ENCODE measurements at places on chromosomes 6 and 20.

DNA sequence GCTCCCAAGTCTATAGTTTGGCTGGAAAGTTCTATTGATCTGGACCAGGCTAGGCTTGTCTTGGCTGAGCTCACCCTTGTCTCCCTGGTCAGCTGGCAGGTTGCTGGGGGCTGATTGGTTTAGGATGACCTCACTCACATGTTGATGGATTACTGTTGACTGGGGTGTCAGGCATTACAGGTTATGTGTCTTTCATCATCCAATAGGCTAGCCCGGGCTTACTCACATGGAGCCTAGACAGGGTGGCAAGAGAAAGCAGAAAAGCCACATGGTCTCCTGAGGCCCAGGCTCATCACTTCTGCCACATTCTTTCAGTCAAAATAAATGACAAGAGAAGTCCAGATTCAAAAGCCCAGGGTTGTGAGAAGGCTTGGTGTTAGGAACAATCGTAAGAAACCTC lies 103.5 kb downstream of the BFSP1 start:
- no peak for DNase-seq

DNA sequence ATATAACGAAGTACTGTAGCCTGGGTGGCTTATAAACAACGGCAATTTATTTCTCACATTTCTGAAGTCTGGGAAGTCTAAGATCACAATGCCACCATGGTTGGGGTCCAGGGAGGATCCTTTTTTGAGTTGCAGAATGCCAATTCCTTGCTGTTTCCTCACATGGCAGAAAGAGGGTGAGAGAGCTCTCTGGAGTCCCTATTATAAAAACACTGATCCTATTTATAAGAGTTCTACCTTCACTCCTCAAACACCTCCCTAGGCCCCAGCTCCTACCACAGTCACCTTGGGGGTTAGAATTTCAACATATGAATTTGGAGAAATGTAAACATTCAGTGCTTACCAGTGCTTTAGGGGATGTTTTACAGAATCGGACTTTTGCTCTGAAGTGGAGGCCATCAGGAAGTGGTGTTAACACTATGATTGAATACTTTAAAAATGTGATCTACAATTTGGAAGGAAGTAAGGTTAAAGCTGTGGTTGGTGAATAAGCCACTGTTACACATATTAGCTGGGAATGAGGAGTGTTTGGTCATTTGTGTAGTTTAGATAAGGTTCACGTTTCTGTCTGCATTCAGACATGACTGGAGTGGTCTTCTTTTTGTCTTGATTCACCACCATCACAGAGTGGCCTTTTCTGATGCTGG lies 79.9 kb upstream of the SPTLC3 start:
- DNase-seq: peak; percentile 69

- peak; percentile 39 for DNase-seq
Measured at GRCh38 chr20:3716195-3716834, 3.9 kb upstream of the SIGLEC1 start.

- peak; percentile 33 for DNase-seq
Measured at GRCh38 chr20:62860924-62861691, 514 bp downstream of the TCFL5 start.

DNA sequence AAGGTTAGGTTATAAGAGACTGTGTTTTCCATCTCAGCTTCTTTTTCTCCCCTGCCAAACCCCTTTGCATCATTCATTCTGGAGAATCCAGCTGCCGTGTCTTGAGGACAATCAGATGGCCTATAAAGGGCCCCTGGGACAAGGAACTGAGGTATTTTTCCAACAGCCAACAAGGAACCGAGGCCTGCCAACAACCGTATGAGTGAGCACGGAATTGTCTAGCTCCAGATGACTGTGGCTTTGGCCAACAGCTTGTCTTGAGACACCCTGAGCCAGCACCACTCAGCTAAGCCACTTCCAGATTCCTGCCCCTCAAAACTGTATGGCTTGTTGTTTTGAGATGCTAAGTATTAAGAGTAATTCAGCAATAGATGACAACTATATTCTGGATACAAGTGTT lies 433.7 kb upstream of the HSF2 start:
- no peak for DNase-seq

DNA sequence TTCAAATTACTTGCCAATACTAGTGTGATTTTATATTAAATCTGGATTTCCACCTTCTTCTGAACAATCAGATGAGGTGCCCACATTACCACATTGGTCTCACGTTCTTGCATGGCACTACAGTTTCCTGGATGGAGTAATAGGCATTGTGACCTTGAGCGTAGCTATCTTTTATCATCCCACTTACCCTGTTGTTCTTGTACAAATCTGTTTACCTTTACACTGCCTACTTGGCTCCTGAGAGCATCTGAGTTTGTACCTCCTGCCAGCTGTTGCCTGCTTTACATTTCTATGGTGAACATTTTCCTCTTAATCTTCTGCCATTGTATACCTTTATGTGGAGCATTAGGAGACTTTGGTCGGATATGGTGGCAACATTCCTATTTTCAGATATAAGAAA lies 90.7 kb downstream of the AKAP7 start:
- DNase-seq: no peak

- DNase-seq: no peak
Measured at GRCh38 chr20:23197836-23198235, 111.7 kb upstream of the CD93 start.

DNA sequence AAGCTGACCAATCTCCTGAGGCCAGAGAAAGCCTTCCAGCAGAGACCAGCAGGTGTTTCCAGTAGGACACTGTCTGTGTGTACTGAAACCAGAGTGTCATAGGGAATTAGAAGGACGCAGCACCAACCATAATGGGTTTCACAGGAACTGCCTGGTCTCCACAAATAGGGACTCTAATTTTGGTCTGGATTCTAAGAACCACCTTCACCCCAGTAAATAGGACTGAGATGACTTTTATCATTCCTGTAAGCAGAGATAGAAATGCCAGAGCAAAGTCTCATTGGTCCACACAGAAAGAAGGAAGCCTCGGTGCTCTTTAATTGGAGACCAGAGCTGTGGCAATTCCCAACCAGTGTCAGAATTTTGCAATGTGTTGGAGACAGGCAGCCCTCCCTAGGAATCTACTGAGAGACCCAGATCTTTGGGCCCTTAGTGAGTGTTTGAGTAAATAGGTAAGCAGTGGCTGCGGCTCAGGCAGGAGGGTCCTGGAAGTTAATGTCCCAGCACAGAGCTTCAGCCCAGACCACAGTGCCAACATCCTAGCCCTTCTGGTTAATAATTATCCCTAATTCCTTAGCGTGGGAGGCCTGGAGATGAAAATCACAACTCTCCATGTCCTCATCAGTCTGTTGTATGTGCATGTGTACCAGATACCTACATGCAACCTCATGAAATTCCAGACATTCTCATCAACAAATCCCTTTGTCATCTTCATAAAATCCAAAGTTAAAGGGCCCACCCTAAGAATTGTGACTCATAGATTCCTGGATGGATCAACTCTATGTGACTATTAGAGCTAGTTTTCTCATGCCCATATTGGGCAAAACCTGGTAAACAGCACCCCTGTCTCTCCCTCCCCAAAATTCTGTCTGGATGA lies 81.2 kb downstream of the UNC5CL start:
- DNase-seq: peak; percentile 88

GRCh38 chr6:39100358-39100757 lies 14.6 kb downstream of the SAYSD1 start:
- DNase-seq: no peak

DNA sequence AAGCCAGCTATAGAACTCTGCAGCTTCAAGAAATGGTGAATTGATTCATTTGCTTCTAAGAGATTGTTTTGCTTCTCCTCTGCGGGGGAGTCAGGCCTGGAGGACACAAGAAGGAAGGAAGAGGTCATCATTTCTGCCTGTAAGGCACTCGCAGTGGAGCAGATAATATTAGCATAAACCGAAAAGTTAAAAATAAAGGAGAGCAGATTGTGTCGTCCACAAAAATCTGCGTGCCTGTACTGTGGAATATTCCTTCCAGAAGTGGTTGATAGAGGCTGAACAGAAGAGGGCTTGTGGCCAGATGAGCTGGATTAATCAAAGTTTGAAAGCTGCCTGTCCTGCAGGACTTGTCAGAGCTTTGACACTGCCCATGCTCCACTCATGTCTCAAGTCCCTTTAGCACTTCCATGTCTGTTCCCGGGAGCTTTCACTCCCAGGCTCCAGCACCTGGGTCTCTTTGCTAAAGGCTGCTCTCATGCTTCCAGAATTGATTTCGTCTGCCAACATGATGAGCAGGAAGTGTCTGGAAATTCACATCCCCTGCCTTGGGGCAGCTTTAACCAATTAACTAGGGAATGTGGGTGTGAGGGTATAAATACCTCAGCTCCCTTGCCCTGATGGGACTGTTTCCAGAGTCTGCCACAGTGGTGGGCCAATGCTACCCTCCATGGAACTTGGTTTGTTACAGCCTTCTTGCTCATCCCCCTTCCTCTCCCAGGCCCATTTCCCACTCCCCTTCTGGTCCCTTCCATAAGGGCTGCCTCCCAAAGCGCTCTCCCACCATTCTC lies 65.1 kb upstream of the STX16 start:
- no peak for DNase-seq

- DNase-seq: no peak
Measured at GRCh38 chr6:143939364-143939763, 68.7 kb downstream of the PLAGL1 start.

- no peak for DNase-seq
Measured at GRCh38 chr6:130466052-130466747, 100.4 kb downstream of the TMEM200A start.

GRCh38 chr20:59335377-59335776 lies 35.0 kb downstream of the EDN3 start:
- DNase-seq: no peak

DNA sequence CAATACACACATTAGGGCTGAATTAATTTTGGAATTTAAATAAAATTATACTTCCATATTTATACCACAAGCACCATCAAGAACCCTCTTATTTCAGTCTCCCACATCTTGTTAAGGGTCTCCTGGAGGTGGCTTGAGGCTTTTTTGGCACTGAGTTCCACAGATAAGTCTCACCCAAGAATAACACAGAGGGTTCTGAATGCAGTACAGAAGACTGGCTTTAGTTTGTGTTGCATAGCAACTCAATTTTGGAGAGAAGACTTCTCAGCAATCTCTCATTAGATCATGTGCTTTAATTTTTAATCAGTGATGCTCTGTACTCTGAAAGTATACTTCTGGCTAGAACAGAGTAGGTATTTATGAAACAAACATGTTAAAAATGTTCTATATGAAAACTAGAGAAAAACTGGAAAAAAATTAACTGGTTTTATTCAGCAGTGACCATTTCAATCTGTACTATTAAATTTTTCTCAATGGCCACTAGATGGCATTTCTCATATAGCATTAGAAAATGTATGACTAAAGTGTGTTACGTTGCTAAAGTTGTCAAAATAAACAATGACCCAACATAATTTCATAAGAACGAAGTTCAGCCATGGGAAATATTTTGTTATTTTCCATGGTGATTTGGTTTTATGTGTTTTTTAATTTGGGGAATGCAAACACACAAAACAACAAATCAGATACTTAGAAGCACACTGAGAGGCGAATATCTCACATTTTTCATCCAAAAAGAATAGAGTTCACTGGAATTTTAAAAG lies 32.7 kb upstream of the MAP7 start:
- DNase-seq: peak; percentile 61

DNA sequence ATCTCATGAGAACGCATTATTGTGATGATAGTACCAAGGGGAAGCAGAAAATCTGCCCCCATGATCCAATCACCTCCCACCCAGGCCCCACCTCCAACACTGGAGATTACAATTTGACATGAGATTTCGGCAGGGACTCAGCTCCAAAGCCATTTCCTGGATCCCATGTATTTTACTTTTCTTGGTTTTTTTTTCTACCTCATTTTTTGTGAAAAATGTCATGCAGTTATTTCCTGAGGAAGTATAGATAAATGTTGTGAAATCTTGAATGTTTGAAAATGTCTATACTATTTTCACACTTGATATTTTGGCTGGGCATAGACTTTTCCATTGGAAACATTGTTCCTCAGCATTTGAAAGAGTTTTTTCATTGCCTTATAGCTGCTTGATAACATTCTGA lies 9.1 kb upstream of the BRPF3 start:
- DNase-seq: no peak

GRCh38 chr6:64256483-64256882 lies 620.9 kb downstream of the PHF3 start:
- DNase-seq: no peak

DNA sequence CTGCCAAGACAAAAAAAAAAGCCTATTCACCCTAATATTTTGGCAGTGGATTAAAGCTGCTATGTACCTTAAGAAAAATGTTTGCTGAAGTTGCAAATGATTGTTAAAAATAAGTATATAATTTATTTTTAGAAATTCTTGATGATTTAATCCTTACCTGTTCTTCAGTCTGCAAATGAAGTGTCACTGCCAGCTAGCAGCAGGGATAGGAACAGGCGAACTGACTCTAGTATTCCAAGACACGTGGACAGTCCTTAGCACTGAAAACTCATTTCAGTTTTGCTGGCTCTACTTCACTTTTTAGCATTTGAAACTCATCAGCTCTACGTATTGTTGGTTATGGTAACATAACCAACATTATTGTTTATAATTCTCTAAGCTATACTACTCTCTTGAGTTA lies 204.4 kb upstream of the ID4 start:
- no peak for DNase-seq

GRCh38 chr6:56458324-56458884 lies 184.3 kb downstream of the DST start:
- DNase-seq: no peak

DNA sequence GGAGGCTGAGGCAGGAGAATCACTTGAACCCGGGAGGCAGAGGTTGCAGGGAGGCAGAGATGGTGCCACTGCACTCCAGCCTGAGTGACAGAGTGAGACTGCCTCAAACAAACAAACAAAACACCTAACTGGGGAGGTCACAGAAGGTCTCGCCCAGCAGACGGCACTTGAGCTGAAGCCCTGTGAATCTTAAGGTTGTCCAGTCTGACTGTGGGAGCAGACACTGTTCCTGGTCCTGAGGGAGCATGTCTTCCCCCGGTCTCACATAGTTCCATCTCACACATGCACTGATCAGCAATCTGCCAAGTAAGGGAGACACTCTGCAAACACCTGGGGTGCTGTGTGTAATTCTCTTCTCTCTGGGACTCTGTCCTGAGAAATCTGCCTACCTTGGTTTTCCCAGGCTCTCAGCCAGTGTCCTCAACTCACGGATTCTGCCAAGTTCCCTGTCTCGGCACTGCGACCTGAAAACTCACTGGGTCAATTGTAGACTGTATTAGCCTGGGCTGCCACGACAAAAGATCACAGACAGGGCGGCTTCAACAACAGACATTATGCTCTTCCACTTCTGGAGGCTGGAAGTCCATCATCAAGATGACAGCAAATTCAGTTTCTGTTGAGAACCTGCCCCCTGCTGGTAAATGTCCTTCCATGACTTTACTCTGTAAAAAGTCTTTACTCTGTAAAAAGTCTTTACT lies 94.3 kb downstream of the JPH2 start:
- peak; percentile 33 for DNase-seq

GRCh38 chr6:137734005-137734874 lies 132.8 kb upstream of the TNFAIP3 start:
- DNase-seq: no peak

DNA sequence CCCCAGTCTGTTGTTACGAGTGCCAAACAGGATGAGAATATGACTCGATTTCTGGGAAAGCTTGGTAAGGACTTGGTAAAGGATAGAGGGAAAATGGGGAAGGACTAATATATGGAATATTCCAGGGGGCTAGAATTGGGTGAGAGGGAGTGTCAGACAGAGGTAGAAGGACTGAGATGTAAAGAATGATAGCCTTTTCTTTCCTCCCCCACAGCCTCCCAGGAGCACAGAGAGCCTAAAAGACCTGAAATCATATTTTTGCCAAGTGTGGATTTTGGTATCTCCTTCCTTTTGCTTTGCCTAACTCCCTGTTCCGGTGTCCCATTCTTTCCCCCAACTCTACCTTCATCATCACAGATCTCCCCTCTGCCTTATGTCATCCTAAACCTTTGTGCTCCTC lies 3.1 kb downstream of the MSH5 start:
- no peak for DNase-seq

Measured in Caki2 (cell line).